Fibroblast of gingiva (primary cell): ENCODE measurements at places on chromosomes 1 and 21.
A peak's percentile ranks its signal among the peaks of the same experiment; 100 is the strongest.

DNA sequence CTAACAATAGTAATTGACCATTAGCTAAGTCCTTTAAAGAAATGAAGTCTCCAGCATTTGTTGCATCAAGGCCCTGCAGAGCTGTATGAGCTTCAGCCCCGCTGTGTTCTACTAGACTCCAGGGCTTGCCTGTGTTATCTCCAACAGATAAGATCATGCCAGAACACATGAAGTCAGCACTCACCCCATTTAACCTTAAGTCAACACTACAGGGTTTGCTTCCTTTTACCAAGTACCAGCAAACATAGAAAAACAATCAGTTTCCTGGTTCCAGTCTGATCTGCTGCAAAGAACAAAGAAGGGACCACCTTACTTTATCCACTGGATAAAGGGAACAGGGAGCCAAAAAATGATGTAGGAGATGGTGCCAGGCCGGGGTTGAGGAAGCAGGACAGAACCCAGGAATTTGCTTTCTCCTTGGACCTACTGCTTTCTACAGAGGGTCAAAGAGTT lies 41.3 kb upstream of the ENAH start:
- DNase-seq, result no peak

GRCh38 chr1:157006676-157007075 lies 38.9 kb downstream of the ARHGEF11 start:
- DNase-seq, result no peak

- DNase-seq, result no peak
These were observed 69.5 kb upstream of the KCND3 start for GRCh38 chr1:112058815-112059450.

GRCh38 chr21:14766241-14766640 lies 220.1 kb upstream of the SAMSN1 start:
- no peak for DNase-seq

GRCh38 chr21:21216047-21216446 lies 217.8 kb downstream of the NCAM2 start:
- DNase-seq, result no peak

DNA sequence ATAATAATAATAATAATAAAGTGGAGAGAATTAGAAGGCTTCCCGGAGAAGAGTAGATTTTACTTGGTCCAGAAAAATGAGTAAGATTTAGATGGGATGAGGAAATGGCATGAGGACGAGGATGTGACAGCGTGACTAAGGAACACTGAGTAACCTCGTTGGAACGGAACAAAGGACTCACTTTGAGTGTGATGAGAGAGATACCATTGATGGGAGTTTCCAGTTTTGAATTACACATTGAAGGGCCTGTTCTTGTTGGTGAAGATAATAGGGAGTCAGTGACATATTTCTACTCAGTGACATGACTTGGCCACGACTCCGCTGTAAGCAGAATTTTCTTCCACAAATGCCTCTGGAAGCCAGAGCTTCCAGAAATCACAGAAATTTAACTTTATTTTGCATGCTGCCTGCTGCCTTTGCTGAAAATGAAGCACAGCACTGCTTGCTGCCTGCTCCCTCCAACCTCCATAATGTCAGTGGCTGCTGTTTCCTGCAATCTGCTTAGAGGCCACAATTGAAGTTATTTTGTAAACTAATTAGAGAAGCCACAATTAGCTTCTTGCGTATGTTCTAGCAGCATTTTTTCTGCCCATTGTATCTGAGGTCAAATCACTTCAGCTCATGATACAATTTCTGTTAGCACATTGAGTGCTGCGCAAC lies 33.7 kb upstream of the FBXO28 start:
- peak; percentile 32 for DNase-seq

DNA sequence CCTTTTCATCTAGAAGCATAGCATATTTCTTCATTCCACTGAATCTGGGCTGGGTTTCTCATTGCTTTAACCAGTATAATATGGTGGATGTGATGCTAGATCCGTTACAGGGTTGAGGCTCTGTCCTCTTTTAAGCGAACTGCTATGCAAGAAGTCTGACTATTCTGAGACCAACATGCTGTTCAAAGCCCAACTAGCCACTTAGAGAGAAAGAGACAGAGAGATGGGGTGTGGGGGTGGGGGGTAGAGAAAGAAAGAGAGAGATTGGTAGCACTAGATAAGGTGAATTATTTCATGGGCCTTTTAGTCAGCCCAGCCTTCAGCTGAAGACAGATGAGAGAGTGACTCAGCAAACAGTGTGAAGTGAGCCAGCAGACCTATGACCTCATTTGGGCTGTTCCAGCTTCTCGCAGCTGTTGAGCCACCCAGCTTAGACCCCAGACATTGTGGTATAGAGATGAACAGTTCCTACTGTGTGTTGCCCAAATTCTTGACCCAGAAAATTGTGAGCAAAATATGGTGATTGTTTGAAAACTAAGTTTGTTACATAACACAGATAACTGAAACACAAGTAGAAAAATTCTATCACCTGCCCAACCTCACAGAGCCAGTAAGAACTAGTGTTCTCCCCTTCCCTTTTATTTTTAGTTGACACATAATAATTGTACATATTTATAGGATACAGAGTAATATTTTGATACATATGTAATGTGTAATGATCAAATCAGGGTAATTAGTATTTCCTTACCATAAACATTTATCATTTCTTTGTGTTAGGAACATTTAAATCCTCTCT lies 40.7 kb upstream of the PRKACB start:
- DNase-seq, result peak; percentile 79

- no peak for DNase-seq
These were observed 61.1 kb downstream of the SLC45A1 start for GRCh38 chr1:8378981-8379470.

DNA sequence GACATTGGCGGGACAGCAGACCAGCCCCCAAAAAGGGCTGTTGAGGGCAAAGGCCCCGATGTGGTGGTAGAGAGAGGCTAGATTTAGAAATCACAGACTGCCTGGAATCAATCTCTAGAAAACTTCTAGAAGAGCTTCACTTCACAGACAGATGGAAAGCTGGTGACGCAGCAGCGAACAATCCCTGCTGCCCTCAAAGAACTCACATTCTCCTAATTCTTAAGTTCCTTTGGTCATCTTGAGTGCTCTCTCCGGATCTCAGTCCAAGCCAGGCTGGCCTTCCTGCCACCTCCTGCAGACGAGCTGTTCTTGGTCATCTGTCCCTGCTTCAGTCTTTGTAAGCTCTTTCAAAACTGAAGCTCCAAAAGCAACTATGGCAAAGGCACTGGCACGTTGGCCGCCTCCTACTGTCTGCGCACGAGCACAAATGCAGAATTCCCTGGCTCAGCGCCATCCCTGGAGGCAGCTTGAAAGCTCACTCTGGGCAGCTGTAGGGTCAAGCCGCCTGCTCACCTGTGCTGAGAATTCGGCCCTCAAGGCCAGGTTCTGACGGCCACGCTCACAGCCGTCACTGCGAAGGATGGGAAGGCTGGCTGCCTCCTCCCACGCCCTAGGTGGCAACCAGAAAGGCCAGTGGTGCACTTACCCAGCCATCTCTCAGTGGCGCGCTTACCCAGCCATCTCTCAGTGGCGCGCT lies 110.6 kb downstream of the NPHP4 start:
- DNase-seq, result no peak

- no peak for DNase-seq
These were observed 122.7 kb downstream of the ZBTB18 start for GRCh38 chr1:244173769-244174168.

DNA sequence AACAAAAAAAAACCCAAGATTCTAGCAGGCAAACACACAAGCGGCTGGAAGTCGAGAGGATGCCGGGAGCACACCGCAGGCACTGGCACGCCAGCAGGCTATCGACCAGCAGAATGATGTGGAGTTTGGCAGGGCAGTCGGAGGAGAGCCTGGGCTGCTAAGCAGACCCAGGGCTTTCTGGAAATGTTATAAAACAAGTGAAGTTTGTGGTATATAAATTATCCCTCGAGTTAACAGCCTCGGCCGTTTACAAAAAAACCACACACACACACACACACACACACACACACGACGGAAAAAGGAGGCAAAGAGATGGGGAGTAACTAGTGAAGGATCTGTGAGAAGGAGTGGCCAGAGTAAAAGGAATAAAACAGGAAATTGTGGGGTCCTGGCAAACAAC lies 87.2 kb upstream of the IVNS1ABP start:
- DNase-seq, result peak; percentile 34

DNA sequence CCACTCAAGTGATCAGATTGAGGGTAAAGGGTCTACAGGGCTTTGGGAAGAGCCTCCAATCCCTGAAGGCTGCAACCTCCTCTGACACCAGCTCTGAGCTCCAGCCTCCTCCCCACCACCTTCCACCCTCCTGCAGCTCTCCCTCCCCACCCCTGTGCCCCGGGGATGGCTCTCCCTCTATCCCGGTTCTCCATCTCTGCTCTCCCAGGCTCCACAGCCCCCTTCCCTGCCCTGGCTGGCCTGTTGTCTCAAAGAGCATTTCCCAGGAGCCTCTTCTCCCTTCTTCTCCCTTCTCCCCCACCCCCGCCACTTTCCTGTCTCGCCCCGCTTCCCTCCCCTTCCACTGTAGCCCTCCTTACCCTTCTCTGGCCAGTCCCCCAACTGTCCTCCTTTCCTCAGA lies 1.1 kb downstream of the PLEKHA6 start:
- no peak for DNase-seq

GRCh38 chr1:219316066-219316465 lies 142.4 kb downstream of the LYPLAL1 start:
- DNase-seq, result no peak

DNA sequence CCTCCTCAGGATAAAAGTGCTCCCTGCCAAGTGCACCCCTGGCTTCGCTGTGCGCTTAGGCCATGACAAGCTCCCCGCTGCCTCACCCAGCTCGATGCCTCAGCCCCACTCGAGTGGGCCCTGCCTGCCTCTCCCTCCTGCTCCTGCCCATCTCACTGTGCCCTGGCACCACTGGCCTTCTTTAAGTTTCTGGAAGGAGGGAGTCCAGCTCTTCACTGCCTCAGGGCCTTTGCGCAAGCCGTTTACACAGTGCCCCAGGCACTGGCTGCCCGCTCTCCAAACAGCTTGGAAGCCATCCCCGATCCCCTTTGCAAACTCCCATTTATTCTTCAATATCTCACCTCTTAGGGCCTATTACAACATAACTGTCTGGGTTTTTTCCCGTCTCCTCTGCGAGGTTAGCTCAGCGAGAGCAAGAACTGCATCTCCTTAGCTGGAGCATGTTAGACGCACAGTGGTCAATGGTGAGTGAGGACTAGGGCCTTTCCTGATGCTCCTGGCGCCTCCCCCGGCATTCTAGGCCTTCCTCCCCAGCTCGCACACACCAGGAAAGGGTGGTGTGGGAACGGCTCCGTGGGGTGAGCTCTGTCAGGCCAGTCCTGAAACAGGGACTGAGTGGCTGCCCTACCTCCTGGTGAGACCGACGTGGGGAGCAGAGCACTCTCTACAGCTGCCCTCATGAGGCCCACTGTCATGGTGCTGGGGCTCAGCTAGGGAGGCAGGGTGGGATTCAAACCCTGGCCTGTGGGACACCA lies 31.9 kb downstream of the PODN start:
- DNase-seq, result no peak

DNA sequence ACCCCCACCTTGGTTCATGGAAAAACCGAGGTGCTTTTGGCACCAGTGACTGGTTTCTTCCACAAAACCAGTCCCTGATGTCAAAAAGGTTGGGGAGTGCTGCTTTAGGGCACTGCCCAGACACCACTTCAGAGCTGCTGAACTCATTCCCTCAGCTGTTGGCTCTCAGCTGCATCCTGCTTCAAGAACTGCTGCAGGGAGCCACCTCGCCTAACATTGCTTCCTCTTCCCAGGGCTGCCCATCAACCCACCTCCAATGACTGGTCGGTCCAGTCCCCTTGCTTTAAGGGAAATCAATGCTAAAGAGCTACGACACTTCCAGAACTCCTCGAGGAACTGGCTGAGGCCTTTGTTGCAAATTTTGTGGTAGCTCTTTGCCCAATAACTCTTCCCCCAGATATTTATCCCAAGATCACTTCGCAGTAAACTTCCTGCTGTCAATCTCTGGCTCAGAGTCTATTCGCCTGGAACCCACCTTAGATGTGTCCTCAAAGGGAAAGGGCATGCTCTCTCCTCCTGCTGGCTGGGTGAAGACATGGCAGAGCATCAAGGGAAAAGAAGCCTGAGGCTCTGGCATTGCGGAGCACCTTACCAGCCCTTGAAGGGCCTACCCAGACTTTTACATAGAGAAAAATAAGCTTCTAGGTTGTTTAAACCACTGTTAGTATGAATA lies 29.0 kb downstream of the C1orf52 start:
- no peak for DNase-seq

DNA sequence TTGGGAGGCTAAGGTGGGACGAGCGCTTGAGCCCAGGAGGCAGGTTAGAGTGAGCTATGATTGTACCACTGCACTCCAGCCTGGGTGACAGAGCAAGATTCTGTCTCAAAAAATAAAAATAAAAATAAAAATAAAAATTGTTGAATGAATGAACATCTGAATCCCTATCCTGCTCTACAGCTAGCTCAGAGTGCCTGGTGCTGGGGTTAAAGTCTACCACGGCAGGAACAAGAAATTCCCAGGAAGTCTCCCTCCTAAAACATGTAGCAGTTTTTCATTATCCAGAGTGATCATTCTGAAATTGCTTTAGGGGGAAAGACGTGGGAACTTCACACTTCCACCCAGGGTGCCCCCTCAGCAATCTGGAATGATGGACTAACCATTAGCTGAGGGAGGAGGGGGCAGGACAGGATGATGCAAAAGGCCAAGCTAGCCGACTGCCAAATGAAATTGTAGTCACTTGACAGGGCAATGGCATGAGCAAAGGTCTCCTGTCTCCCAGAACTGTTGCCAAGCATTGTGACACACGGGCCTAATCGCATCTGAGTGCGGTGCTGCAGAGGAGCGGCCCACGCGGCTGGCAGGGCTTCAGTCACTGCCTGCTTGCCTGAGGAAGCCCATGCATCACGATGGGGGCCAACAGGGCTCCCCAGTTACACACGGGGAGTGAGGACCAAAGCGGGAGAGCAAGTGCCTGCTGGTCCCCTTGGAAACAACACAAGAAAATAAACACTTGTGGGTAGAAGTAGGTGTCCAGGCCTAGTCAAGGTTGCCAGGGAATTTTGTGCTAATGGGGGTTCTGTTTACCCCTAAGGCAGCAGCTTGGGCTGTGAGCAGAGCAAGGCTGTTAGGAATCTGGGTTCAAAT lies 85.7 kb downstream of the NENF start:
- DNase-seq, result peak; percentile 83

DNA sequence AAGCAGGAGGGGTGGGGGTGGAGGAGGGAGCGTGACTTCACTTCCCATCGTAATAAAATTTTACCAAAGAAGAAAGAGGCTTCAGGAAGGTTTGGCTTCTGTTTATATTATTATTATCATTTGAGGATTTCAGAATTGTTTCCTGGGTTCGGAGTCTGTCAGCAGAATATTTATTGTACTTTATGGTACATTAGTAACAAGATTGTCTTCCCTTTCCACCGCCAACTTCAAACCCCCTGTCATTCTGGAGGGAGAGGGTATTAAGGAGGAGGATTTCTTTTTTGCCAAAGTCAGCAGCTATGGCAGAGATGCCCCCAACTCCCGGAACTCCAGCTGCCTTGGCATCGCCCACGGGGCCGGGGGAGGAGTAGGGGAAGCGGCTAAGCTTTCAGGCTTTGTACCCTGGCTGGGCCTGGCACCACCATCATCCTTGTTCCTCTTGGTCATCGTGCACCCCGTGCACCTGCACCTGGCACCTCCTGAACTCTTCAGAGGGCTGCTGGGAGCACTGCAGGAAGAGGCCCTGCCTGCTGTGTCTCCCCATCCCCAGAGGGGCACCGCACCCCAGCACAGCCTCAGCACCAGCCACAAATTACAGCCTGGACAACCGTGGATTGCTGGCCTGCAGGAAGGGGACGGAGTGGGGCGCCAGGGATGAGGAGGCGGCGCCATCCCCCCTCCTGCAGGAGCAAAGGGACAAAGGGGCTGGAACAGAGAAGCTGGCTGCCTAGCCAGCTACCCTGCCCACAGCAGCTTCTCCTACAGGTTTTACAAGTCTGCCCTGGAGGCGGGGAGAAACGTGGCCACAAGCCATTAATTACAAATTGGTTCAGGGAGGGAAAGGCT lies 24.0 kb upstream of the PAX7 start:
- no peak for DNase-seq

GRCh38 chr1:114559356-114559755 lies 22.1 kb downstream of the BCAS2 start:
- DNase-seq, result no peak
